ENCODE measurements at places on chromosomes 3 and 15.

GRCh38 chr3:149316437-149316836 lies 17.0 kb downstream of the TM4SF18 start:
- DNase-seq, result no peak

- no peak for DNase-seq
These were observed 28.6 kb downstream of the PLD1 start for GRCh38 chr3:171781711-171782127.

DNA sequence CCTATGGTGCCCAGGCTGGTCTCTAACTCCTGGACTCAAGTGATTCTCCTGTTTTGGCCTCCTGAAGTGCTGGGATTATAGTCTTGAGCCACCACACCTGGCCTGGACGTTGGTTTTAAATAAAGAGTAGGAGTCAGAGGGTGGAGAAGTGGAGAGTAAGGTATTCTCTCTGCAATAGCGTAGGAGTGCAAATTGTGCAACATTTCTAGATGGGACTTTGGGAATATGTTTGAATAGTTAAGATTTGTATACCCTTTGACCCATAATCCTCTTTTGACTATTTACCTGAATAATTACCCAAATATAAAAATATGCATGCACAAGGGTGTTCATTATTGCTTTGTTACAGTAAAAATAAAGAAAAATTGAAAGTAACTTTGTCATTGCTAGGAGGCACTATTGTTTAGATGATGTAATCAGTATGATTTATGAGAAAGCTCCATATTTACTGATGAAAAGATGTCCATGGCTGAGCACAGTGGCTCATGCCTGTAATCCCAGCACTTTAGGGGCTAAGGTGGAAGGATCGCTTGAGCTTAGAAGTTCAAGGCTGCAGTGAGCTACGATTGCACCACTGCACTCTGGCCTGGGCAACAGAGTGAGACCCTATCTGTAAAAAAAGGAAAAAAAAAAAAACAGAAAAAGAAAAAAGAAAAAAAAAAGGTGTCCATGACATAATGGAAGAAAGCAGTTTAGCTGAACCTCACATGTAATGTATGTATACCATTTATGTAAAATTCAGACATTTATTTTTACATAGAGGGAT lies 15.1 kb upstream of the XYLB start:
- no peak for DNase-seq

GRCh38 chr3:99777708-99778107 lies 40.0 kb upstream of the CMSS1 start:
- no peak for DNase-seq

- no peak for DNase-seq
These were observed 89.0 kb downstream of the BDH1 start for GRCh38 chr3:197466586-197467399.

DNA sequence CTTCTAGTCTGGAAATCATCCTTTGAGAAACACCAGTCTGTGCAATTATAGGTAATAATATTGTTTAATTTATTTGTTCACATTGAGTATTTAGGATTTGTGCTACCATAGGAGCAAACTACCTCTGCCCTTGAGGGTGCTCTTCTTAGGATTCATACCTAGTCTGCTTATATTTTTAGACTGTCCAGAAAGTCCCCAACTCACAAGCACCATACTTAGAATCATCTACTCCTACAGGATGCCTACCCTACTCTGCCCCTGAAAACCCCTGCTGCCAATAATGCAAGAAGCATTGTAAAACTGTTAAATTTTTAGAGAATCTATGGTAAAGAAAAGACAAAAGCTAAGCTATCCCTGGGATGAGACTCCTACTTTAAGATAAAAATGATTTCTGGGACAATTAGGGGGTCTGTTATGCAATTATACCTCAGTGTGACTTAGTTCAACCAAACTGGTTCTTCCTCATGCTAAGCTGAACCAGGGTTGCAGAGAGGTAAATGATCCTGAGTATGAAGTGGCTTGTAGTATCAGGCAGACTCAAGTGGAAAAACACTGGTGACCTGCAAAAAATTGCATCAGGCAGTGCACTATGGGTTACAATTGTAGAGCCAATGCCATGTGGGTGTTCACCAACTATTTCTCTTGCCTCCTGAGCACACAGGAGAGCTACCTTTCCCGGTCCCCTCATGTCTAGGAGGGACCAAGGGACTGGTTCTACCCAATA lies 133.3 kb downstream of the TNIK start:
- DNase-seq, result no peak

Measured in activated T-helper 9 cell treated with anti-CD3 and anti-CD28 coated beads, Interleukin-2, amount 50 U/mL, for 16 hours (primary cell).